ENCODE measurements at places on chromosomes 12 and 14.
A peak's percentile ranks its signal among the peaks of the same experiment; 100 is the strongest.

DNA sequence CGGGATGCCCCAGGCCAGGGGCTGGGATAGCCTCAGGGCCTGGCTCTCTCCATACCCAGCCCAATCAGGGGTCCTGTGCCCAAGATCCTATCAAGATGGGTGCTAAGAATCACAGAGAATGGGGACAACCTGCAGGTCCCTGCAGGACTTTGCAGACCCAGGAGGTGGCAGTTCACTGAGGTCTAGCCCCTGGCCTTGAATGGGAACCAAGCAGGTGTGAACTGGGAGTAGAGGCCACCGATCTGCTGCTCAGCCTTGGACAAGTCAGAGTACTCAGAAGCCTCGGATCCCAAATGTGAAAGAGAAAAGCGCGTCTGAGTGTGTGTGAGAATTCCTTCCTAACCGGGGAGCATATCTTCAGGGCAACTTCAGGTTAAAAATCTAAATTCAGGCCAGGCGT, 76.2 kb downstream of the ARL6IP4 start:
- no peak for DNase-seq

DNA sequence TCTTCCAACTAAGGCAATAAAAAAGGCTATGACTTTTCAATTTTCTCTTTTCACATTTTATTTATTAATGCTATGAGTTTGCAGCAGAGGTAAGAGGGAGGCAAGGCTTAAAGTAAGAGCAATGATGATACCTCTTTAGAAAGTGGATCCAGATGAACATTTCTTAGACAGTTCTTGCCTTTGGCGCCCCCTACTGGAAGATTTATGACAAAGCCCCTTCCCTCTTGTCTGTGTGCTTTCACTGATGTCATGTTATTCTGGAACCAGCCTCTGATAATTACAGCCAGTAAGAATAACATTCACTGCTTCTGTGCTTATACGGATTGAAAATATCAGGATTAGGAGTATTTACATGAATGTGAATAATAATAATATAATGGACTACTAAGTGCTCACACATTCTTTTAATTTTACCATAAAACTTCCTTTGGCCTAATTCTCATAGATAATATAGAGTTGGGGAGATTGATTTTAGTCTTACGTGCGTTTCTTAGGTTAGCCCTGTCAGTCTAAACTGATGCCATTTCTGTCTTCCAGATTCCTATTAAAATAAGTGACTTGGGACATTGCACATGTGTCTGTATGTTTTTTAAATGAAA, 1929.9 kb upstream of the SEL1L start:
- DNase-seq, result no peak

- DNase-seq, result no peak
These were observed 88.8 kb downstream of the ACTN1 start for GRCh38 chr14:68890173-68890931.

GRCh38 chr14:100158566-100159093, 815 bp downstream of the DEGS2 start:
- DNase-seq, result no peak

DNA sequence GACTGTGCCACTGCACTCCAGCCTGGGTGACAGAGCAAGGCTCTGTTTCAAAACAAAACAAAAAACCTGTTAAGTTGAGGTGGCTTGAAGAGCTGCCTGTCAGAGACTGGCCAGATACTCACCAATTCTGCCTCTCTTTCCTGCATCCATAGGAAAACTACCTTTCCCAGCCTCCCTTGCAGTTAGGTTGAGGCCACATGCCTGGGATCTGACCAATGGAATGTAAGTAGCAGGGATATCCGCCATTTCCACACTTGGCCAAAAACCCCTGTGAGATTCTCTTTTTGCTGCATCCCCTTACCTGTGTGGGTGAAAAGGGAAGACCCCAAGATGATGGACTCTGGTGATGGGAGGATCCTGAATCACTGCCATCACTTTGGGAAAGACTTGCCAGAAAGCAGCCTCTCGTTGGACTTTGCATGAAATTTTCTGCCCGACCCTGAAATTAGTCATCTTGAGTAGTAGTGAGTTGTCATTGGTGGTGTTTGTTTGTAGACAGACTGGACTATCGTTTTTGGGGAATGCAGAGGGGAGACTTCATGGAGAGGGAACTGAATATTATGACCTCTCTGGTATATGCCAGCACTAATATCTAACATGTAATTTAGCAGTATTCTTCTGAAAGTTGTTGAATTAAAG, 14.0 kb downstream of the GPR68 start:
- no peak for DNase-seq

DNA sequence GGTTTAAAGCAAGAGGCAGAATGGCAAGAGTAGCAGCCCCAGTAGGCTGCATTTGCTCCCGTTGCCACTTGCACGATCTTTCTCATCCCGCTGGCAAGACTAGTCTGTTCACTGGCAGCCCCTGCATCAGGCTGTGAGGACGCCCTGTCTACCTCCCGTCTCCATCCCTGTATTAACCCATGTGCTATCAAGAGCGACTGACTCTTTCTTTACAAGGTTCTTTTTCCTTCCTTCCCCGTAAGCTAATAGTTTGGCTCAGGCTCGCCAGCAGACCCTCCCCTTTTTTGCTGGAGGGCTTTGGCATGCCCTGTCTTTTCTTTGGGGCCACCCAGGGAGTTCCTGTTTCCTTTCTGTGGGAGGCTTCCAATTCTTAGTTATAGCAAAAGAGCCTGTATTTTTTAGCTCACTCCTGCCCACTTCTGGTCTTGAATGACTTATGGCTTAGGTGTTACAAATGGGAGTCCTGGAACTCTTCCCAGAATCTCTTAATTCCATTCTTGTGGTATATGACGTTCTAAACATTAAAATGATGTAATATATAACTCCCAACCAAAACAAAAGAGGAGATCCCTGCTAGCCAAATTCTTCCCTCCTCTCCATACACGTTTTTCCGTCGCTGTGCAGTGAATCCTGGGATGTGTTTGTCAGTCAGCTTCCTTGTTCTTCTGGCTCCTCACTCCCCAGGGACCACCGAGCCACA, 149.0 kb downstream of the PRKCH start:
- DNase-seq, result peak; percentile 87

DNA sequence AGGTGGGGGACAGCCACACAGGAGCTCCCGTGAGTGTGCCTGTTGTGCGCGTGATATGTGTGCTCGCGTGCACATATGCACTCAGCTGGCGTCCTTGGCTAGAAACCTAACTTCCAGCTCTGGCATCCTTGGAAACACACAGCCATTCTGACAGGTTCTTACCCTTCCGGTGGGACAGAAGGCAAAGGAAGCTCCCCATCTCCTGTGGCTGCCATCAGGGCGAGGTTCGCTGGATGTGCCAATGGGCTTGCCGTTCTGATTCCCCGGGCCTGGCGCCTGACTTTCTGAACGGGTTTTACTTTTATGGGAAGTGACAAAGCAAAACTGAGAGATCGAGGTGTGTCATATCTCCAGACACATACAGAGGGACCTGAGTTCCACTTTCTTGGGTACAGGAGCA, 124.7 kb downstream of the PAPOLA start:
- peak; percentile 88 for DNase-seq

- no peak for DNase-seq
These were observed 72.7 kb downstream of the RIN3 start for GRCh38 chr14:92585981-92586937.

- DNase-seq, result no peak
These were observed 11.4 kb upstream of the BCAT1 start for GRCh38 chr12:24960222-24960855.

DNA sequence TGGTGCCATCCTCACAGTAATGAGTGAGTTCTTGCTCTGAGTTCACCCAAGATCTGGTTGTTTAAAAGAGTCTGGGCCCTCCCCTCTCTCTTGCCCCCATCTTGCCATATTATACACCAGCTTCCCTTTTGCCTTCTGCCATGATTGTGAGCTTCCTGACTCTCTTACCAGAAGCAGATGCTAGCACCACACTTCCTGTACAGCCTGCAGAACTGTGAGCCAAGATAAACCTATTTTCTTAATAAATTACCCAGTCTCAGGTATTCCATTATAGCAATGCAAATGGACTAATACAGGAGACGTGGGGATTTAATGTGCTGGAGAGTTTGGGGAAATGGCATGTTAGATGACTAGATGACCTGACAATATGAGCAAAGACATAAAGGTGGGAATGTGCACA, 12.8 kb downstream of the SLC4A8 start:
- no peak for DNase-seq

- DNase-seq, result no peak
These were observed 26.6 kb downstream of the MBIP start for GRCh38 chr14:36293824-36294223.

DNA sequence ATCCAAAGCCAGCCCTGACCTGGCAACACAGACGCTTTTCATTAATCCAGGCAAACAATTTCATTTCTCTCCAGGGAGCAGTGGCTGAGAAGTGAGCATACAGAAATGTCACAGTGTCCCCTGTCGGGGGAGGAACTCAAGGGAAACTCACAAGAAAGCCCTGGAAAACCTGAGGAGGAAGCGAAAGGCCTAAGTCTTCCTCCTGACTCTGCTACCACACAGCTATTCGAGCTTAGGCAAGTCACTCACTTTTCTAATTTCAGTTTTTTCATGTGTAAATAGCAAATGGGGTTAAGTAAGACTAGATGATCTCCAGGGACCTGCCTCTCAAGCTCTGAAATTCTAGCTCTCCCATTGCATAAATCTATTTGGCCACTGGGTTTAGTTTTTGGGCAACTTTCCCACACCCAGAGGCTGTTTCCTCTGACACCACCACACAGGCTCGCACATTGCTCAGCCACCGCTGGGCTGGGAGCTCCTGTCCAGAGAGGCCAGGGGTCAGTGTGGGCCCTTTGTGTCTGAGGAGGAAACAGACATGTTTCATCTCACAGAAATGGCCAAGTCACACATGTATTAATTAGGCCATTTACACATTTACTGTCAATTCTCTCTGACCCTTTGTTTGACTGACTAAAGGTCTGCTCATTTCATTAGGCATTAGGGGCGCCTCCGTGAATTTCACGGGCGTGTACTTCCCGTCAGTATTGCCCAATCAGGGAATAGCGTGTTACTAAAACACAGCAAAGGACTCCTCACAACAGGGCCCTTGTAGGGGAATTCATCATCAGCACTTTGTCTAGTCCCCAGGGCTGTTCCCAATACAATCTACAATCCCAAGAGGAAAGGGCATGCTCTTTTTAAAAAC, 9.8 kb upstream of the PNMA1 start:
- no peak for DNase-seq

DNA sequence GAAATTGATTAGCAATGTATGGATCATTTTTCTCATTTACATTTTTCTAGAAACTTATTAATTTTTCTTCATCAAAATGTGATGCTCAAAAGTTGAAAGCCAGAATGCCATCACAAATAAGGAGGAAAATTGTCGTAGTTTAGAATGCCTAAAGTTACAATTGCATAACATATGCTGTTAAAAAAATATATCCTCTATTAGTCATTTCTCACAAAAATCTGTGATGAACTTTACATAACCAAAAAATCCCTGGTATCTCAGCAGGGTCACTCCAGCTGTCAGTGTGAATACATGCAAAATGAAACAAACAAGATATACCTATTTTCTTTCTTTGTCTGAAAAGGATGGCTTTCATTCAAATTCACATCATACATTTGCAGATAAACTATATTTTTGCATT, 358.9 kb downstream of the PAWR start:
- no peak for DNase-seq

GRCh38 chr12:25629341-25629740, 76.3 kb upstream of the LMNTD1 start:
- DNase-seq, result no peak
